ENCODE measurements at places on chromosomes 4 and X.

- no peak for DNase-seq
These were observed 61.8 kb downstream of the C4orf50 start for GRCh38 chr4:5956285-5957021.

GRCh38 chr4:88765729-88766128, 68.1 kb upstream of the NAP1L5 start:
- no peak for DNase-seq

GRCh38 chr4:138672393-138672976, 343.1 kb upstream of the NOCT start:
- DNase-seq = no peak

DNA sequence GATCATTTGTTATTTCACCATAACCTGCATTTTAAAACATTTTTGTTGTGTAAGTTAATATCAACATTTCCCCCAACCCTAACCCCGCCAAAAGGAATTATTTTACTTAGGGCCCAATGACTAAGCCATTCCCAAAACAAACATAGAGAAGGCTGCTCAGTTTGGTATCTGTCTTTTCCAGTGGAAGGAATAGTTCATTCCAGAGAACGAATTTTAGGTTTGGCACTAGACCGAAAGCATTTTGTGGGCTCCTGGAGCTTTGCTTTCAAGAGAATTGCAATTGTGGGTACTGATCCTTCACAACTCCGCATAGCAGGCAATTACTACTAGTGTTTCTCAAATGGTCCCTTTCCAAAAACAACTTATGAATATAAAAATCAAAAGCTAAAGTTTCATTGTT, 226.7 kb upstream of the MAD2L1 start:
- no peak for DNase-seq

GRCh38 chrX:46757052-46757451, 1.9 kb downstream of the SLC9A7 start:
- DNase-seq = no peak

DNA sequence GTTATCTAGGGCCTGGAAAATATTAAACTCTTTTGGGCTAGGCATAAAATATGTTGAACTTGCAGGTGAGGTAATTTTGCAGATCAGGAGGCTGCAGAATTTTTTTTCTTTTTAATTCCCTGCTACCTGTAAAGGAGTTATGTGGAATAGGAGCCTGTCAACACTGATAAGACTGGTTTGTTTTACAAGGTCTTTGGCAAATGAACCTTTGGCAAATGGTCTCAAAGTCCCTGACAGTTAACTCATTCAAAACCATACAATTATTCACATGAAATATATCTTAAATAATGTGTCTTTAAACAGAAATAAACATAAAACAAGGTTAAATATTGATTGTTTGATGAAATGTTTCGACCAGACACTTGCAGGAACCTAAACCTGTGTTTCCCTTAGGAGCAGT, 340.2 kb downstream of the GASK1B start:
- no peak for DNase-seq

GRCh38 chrX:26788402-26788998, 572.5 kb downstream of the MAGEB5 start:
- DNase-seq = no peak

GRCh38 chr4:186940476-186940875, 216.8 kb upstream of the FAT1 start:
- no peak for DNase-seq

- no peak for DNase-seq
These were observed 63.6 kb downstream of the PDLIM5 start for GRCh38 chr4:94515365-94515764.

- no peak for DNase-seq
These were observed 10.2 kb downstream of the TEX13A start for GRCh38 chrX:105210258-105210657.

- no peak for DNase-seq
These were observed 8.6 kb downstream of the ATP2B3 start for GRCh38 chrX:153526042-153526441.

GRCh38 chr4:10737337-10737736, 52.8 kb upstream of the CLNK start:
- DNase-seq = no peak

- no peak for DNase-seq
These were observed 13.2 kb upstream of the C1QTNF7 start for GRCh38 chr4:15414551-15415091.

GRCh38 chr4:107044170-107044569, 8.1 kb upstream of the DKK2 start:
- peak; percentile 1 for DNase-seq

GRCh38 chrX:151711154-151711553, 4.7 kb upstream of the FATE1 start:
- DNase-seq = no peak

DNA sequence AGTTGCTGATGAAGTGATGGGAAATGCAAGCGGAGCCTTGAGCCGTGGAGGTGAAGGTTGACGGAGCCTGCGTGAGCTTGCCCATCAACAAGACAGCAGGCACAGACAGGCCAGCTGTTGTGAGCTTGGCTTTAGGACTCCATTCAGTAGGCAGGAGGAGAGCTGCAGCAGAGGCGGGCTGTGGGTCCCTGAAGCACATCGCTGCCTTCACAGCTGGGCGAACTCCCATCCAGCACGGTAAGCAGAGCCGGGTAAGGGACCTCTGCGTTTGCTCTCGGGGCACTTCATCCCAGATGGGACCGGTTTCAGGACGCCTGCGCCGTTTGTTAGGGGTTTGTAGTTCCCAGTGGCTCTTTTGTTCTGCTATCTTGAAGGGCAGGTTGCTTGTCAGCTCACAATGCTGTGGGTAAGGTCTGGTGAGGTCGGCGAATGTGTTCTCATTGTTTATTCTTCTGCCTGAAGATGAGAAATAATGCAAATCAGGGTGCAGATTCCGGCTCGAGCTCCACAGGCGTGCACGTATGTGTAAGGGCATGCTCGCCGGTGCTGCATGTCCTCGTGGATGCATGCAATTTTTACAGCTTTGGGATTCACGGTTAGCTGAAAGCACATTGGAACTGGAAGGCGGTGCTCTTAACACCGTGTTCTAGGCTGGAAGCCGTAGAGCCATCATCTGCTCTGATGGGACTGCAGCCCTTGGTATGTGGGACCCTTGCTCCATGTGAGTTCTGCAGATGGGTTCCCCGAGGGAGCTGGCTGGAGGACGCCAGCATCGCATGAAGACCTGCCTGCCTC, 54.6 kb upstream of the CLDN34 start:
- no peak for DNase-seq
